ENCODE measurements at places on chromosomes 11 and 22.

- DNase-seq: no peak
These were observed 3.5 kb downstream of the BAIAP2L2 start for GRCh38 chr22:38106814-38107578.

- no peak for DNase-seq
These were observed 87.2 kb downstream of the PDHX start for GRCh38 chr11:35003658-35004057.

- no peak for DNase-seq
These were observed 245.7 kb downstream of the NXPE2 start for GRCh38 chr11:114924042-114924441.

- DNase-seq: no peak
These were observed 10.6 kb downstream of the CDPF1 start for GRCh38 chr22:46239261-46240048.

- DNase-seq: no peak
These were observed 16.0 kb upstream of the CYB5R3 start for GRCh38 chr22:42664976-42665831.

GRCh38 chr22:48941033-48941902 is 886.4 kb downstream of the BRD1 start:
- no peak for DNase-seq

- DNase-seq: no peak
These were observed 79.7 kb downstream of the LARGE2 start for GRCh38 chr11:46002189-46002588.

- DNase-seq: no peak
These were observed 181.1 kb upstream of the SESN3 start for GRCh38 chr11:95412074-95412473.

- DNase-seq: no peak
These were observed 332.4 kb upstream of the ARHGAP42 start for GRCh38 chr11:100354736-100355135.

- DNase-seq: no peak
These were observed 153.8 kb upstream of the ARHGAP20 start for GRCh38 chr11:110866081-110866480.

- no peak for DNase-seq
These were observed 89.7 kb downstream of the ZC3H12C start for GRCh38 chr11:110182886-110183285.

DNA sequence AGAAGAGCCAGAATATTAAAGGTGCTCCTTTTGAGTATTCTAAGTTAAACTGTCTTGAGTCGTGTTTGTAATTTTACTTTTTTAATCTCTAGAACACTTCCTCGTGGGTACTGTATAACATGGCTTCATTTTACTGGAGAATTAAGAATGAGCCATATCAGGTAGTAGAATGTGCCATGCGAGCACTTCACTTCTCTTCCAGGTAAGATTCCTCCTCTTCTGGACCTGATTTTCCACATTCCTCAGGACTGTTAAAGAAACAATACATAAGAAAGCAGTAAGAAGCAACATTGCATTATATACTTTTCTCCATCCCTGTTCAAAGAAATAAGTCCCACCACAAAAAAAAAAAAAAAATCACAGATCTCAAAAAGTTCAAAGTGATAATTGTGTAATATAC is 37.9 kb downstream of the TTC17 start:
- DNase-seq: no peak

- no peak for DNase-seq
These were observed 680.4 kb downstream of the TBC1D22A start for GRCh38 chr22:47442821-47443220.

DNA sequence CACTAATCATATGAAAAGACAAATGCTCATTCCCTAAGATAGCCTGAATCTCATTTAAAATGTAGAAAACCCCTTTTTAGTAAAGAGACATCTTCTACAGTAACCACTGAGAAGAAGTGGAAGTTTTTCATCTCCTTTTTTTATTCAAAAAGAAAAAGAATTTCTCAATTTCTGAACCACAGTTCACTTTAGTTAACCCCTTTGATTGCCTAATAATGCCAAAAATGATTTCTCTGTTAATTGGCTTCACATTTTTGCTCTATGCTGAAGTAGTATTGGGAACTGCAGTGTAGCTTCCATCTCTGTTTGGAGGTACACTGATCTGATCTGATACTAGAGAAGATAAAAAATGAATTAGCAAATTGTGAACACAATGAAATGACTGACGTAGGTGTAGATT is 58.3 kb downstream of the CD44 start:
- no peak for DNase-seq

DNA sequence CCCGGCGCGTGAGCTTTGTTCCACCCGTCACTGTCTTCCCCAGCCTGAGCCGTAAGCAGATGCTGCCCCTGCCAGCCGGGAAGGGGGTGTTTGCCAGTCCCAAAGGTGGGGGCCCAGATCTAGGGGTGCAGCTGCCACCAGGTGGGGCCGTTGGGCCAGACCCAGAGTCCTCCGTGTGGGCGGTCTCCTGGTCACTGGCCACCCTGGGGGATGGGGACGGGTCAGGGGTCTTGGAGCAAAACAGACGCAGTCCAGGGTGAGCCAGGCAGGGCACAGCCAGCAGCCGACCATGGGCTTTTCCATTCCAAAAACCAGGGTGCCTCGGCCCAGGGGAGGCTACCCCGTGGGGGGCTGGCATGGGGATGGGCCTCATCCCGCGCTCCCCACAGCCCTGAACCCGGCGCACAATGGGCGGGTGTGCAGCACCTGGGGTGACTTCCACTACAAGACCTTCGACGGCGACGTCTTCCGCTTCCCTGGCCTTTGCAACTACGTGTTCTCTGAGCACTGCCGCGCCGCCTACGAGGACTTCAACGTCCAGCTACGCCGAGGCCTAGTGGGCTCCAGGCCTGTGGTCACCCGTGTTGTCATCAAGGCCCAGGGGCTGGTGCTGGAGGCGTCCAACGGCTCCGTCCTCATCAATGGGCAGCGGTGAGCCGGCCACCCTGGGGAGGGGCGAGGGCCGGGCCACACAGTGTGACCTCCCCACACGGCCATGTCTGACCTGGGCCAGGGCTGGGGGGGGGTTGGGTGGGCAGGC is 3.5 kb downstream of the MUC5B start:
- no peak for DNase-seq

DNA sequence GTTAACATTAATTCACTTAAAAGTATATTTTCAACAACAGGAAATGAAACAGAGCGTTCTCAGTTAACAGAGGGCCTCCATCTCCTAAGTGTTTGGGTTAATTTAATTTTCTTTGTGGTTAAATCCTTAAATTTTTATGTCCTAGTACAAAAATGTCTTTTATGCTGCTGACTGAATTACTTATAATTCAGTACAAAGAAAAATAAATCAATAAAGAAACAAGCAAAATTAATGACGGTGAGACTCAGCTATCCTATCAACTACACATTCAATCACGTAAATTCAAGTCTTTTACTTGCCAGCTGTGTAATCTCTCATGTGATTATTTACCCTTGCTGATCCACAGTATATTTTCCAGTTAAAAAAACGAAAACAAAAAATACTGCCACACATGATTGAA is 81.4 kb downstream of the BBOX1 start:
- DNase-seq: no peak

DNA sequence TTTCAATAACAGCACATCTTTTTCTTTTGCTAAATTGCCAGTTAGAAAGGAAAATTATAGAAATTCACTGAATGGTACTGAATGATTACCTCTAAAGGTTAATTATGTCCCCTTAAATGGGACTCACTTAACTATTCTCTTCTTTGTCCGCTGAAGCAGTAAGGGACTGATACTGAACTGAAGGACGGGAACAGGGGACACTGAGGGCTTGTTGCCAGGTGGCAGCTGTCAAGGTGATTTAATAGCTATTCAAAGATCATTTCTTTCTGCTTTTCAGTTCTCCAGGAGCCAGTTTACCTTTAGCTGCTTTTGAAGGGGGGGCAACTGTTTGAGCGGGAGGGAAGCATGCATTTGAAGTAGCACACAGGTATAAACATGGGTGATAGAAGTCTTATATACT is 325.4 kb upstream of the CCDC90B start:
- no peak for DNase-seq

DNA sequence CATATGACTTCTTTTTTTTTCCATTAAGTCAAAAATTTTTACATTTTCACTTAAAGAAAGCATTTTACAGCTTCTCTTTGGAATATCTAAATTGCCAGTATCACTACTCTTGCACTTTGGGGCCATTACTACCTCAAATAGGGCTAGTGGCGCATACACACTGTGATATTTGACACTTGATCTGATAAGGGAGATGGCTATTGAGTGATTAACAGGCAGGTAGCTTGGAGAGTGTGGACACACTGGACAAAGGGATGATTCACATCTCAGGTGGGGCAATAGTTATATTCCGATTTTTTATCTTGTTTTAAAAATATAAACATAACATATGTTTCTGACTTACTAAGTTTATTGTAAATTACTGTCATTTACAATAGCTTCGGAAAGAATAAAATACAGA is 2219.9 kb downstream of the LRRC4C start:
- no peak for DNase-seq

- DNase-seq: no peak
These were observed at the start of gene NAALAD2 for GRCh38 chr11:90134478-90135003. Gene NAALAD2 (plus strand): TSS chr11:90134663. CDS start chr11:90134759, 96 bp downstream.

DNA sequence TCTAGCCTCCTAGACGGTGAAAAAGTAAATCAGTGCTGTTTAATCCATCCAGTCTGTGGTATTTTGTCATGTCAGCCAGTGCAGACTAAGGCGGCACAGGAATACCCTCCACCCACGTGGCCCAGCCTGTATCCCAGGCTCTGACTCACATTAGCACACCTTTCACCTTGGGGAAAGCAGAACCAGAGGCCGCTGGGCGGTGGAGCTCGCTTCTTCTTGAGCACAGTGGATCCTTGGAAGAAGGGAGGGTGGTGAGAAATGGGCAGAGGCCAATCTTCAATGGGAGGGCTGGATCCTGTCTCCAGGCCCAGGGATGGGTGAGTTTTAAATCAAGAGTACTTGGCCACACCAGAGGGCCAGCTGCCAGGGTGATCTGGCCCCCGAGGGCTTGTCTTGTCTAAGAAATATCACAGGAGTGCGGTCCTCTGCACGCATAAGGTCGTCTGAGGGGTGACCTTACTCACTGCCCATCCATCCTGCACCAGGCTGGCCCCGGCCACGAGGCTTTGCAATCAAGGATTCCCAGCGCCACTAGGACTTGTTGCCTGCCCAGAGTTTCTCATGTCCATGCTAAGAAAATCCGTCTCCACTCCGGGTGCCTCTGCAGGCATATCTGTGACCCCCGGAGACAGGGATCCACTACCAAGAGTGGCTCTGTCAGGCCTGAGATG is 658.5 kb downstream of the BRD1 start:
- DNase-seq: no peak

- no peak for DNase-seq
These were observed 41.0 kb upstream of the RASSF10 start for GRCh38 chr11:12968101-12968500.

DNA sequence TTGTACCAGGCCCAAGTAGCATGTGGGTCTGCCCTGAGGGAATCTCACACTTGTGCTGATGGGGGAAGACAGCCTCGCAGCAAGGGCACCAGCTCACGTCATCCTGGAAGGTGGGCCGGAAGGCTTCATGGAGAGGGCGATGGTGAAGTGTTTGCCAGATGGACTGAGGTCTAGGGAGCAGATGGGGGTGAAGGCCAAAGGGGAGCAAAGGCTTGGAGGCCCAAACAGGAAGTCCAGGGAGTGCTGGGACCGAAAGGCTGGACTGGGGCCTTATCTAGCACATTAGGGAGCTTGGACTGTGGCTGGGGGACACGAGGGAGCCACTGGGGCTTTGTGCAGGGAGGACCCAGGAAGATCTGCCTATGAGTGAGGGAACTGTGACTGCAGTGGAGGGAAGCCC is 1.2 kb upstream of the TNFRSF13C start:
- no peak for DNase-seq

- DNase-seq: no peak
These were observed 71.5 kb upstream of the TTC12 start for GRCh38 chr11:113242767-113243397.

DNA sequence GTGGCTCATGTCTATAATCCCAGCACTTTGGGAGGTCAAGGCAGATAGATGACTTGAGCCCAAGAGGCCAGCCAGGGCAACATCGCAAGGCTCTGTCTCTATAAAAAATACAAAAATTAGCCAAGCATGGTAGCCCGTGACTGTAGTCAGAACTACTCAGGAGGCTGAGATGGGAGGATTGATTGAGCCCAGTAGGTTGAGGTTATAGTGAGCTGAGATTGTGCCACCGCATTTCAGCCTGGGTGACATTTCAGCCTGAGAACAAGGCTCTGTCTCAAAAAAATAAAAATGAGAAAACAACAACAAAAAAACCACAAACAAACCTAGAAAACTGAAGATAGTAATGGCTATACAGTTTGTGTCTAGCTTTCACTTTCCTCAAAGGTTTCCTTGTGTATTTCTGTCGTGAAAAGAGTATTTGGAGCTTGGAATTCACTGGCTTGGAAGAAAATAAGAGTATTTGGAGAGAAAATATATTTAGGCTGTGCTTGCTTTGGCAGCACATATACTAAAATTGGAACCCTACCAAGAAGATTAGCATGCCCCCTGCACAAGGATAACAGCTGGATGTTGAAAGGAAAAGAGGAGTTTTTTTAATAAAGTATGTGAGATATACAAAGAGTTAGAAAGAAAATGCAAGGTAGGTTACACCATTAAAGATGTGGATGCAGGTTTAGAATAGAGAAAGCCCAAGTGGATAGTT is 3.9 kb upstream of the BIRC3 start:
- no peak for DNase-seq

GRCh38 chr11:120203626-120204025 is 7.2 kb upstream of the OAF start:
- DNase-seq: no peak

GRCh38 chr11:61683961-61684869 is 4.0 kb downstream of the DAGLA start:
- DNase-seq: no peak
